ENCODE measurements at places on chromosomes 3 and 15.

DNA sequence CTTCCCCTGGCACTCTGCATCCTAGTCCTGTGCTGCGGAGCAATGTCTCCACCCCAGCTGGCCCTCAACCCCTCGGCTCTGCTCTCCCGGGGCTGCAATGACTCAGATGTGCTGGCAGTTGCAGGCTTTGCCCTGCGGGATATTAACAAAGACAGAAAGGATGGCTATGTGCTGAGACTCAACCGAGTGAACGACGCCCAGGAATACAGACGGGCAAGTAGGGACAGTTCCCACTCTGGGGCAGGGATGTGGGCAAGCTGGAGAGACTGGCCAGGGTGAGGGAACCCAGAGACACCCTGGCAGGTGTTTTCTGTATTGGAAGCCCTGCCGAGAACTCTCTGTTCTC is 247 bp downstream of the FETUB start:
- DNase-seq: no peak

DNA sequence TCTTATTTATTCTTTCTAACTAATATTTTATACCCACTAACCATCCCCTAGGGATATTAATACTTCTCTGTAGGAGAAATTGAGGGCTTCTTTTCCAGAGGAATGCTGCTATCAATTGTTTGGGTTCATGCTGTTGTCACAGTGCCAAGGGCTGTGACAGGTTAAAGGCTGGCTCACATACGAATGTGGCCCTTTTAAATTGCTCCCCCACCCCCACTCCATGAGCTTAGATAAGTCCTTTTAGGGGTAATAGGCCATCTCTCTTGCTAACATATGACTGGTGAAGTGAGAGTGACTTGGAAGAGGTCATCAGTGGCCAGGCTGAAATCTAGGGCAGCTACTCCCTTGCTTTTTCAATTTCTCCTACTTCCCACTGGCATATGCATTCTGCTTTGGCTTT is 121.9 kb upstream of the DPH6 start:
- no peak for DNase-seq

- no peak for DNase-seq
Observed at GRCh38 chr3:67521053-67521646, 133.3 kb downstream of the SUCLG2 start.

DNA sequence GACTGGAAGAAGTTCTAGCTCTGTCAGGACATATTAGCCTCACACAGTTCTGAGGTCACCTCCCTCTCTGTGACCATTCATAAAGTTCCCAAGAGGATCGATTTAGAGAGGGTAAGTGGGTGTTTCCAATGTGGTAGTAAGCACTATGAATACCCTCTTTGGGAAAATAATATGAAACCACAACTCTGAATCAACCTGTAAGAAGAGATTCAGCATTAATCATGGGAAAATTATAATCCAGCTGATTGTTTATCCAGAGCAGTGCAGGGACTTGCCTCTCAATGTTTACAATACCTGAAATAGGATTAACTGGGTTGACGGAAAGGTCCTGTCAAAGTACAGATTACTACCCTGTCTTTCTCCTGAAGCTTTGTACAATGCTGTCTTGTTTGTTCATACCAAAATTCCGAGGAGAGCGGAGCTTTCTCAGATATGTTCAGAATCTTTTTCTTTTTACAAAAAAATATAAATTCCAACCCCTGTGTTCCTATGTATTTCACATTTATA is 302.9 kb upstream of the DPPA4 start:
- DNase-seq: no peak

GRCh38 chr3:127427156-127427555 is 139.3 kb upstream of the PRR20G start:
- DNase-seq: no peak

GRCh38 chr3:159779883-159780282 is 208.8 kb upstream of the IL12A start:
- no peak for DNase-seq

DNA sequence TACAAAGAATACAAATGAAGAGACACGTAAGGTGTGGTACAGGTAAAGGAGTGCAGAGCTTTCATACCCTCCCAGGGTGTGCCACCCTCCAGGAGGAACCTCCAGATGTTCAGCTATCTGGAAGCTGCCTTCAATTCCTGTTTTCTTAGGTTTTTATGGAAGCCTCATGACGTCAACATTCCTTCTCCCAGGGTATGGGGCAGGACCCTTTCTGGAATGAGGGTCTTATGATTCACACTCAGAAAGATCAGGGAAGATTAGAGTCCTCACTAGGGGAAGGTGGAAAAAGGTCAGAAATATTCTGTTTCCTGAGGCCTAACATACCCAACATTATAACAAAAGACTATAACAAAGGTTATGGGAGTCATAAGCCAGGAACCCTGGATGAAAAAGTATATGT is 99.8 kb upstream of the PLCL2 start:
- DNase-seq: no peak

GRCh38 chr3:5563537-5564277 is 376.2 kb downstream of the EDEM1 start:
- DNase-seq: no peak

DNA sequence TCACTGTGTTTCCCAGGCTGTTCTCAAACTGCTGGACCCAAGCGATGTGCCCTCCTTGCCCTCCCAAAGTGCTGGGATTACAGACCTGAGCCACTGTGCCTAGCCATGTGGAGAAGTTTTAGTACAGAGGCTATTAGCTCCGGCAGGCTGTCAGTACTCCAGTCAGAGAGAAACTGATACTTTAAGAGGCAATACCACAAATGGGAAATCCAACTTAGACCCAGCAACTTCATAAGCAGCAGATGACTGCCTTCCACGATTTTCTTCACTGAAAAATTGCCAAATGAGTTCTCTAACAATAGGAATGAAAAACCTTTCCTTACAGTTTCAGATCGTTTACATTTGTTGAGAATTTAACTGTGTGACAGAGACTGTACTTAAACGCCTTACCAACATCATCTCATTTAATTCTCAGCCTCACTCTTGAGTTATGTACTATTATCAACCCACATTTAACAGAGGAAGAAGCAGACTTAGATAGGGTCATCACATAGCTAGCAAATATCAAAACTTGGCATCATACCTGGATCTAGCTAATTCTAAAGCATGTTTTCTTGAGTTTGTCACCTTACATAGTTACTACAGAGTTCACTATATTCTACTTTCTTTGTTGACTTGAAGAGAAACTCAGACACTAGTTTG is 127.4 kb downstream of the TCF12 start:
- DNase-seq: no peak

GRCh38 chr3:45538641-45538986 is 55.9 kb upstream of the LIMD1 start:
- DNase-seq: no peak

GRCh38 chr3:141816958-141817357 is 53.8 kb downstream of the GRK7 start:
- DNase-seq: no peak

GRCh38 chr3:35385271-35385670 is 254.1 kb upstream of the ARPP21 start:
- DNase-seq: no peak

GRCh38 chr3:25430935-25431770 is 3.1 kb downstream of the RARB start:
- no peak for DNase-seq

DNA sequence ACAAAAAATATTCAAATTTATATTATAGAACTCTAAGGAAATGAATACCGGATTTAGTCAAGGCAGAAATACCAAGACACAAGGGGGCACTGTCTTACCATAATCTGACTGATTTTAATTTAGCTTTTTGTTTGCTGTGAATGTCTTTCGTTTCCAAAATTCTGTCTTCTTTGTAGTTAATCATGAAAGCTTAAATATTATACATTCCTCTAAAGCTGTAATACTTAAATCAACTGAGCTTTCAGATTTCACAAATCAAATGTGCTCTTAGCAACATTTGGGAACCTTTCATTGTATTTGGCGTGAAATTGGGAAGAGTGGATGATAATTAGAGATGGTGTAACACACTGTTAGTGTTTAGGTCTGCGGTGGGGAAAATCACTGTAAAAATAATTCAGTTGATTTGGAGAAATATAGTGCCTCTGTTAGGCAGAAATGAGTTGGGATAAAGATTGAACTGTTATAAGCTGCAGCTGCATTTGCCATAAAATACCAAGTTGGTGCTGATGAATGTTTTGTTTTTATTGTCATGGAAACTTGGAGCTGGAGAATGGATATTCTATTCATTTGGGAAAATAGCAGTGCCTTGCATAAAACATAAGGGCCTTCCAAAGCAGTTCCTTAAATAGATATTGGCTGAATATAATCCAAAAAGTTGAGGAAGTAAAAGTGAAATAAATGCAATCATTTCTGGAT is 228.2 kb downstream of the TCF12 start:
- peak; percentile 36 for DNase-seq

DNA sequence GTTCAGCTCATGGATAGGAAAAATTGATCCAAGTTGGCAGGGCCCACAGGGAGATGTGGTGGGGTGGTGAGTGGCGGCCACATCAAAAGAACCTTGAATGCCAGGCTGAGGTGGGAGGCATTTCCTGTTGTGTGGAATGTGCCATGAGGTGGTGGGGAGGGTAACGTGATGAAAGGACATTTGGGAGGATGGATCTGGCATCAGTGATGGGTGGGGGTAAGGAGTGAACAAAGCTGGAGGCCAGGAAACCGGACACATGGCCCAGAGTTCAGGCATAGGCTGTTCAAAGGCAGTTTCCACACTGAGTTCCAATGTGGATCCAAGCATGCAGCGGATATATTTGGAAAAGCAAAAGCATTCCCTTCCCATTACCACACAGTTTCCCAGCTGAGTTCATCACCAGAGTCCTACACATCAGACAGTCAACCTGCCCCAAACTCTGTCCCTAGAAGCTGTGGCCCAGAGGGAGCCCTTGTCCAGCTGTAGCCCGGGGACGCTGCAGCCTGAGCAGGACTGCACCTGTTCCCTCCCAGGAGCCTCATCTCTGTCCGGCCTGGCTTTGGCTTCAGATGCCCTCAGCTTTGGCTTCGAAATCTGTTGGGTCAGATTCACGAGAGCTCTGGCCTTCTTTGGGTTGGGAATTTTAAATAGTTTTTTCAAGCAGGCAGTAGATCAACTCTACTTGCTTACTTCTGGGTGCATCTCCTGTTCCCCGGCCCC is 37.8 kb upstream of the GOLGA6B start:
- DNase-seq: no peak

DNA sequence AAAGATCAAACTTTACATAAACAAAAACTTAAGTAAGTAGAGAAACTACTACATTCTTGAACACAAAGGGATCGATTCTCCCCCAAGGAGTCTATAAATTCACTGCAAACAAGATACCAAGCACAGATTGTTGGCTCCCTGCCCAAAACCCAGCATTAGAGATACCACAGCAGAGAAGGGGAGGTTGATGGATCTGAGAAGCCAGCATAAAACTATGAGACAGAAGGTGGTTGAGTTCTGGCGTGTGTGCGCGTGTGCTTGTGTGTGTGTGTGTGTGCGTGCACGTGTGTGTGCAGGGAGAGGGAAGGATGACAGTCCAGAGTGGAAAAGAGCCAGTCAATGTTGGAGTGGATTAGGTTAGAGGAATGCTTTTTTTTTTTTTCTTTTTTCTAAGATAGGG is 143.2 kb upstream of the PRR20G start:
- DNase-seq: peak; percentile 25

GRCh38 chr3:52480768-52481715 is 14.1 kb upstream of the STAB1 start:
- DNase-seq: no peak

DNA sequence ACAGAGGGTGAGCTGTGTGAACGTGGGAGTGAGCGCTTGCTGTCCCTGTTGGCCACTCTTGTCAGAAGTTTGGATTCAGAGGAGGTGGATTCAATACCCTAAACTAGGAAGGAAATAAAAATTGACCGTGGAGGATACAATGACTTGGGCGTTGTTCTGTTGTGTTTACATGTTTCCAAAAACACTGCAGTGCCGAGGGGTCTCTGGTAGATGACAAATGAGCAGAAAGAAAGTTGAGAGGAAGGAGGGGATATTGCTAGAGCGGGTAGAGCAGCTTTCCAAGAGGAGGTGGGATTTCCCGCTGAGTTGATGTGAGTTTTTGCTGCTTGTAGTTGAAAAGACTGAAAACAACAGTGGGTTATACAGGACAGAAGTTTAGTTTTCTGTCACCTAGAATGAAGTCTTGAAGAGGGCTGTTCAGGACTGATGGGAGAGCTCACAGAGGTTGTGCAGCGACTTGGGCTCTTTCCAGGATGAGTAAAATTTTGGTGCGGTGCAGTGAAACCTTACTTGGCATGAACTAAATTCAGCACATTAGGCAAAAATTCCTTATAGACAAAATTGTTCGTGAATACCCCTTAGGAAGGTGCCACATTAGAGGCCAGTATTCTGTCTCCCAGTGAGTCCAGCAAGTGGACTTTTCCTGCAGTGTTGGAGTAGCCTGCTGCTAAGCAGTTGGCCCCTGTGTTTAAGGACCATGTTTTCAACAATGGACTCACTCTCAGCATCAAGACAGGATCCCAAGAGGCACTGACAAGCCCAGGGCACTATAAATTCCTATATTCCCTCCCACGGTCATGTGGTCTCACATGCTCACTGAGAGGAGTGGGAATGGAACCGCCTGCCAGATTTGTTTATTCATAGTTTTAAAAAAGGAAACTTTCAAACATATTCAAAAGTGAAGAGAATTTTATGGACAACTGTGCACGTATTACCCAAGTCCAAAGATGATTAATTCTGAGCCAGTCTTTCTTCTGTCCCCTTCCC is 435.0 kb upstream of the C2CD4B start:
- no peak for DNase-seq

GRCh38 chr15:35397027-35397426 is 148.9 kb downstream of the DPH6 start:
- no peak for DNase-seq

- DNase-seq: no peak
Observed at GRCh38 chr15:92884436-92885223, 15.5 kb upstream of the CHD2 start.

GRCh38 chr3:165192610-165193192 is 3.5 kb downstream of the SLITRK3 start:
- peak; percentile 20 for DNase-seq

GRCh38 chr3:72114773-72115172 is 329.8 kb upstream of the PROK2 start:
- DNase-seq: no peak

DNA sequence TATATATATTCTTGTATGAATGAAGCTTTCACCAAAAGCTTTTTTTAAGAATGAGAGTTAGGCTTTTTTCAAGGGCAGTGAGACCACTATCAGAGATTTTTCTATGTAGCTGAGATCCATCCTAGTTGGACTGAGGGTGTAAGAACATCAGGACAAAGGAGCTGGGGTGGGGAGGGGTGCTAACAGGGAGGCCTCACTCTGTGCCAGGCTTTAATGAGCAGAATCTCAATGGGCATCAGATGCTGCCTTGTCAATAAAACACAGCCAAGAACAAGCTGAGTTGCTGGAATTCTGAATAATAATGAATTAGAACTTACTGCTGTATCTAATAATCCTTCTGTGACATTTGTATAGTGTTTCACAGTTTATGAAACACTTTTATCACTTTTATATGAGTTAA is 41.4 kb upstream of the USP3 start:
- peak; percentile 20 for DNase-seq

DNA sequence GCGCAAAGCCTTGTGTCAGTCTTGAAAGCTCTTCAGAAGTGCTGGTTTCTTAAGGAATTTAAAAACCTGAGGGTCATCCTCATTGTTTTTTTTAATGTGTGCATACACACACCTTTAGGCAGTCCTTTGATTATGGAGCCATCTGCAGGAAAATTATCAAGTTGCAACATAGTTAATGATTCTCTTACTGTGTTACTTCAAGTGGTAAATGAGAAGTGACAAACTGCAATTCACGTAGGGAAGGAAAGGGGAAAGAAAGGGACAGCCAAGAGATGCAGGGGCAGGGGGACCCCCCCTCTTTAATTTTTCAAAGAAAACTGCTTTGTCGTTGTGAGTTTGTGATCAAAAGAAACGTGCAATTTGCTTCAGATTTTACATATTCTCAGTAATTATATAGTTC is 162.4 kb upstream of the CGNL1 start:
- DNase-seq: peak; percentile 54

- DNase-seq: no peak
Observed at GRCh38 chr3:65635657-65636056, 403.1 kb downstream of the MAGI1 start.
